ENCODE measurements at places on chromosomes 7 and 10.

DNA sequence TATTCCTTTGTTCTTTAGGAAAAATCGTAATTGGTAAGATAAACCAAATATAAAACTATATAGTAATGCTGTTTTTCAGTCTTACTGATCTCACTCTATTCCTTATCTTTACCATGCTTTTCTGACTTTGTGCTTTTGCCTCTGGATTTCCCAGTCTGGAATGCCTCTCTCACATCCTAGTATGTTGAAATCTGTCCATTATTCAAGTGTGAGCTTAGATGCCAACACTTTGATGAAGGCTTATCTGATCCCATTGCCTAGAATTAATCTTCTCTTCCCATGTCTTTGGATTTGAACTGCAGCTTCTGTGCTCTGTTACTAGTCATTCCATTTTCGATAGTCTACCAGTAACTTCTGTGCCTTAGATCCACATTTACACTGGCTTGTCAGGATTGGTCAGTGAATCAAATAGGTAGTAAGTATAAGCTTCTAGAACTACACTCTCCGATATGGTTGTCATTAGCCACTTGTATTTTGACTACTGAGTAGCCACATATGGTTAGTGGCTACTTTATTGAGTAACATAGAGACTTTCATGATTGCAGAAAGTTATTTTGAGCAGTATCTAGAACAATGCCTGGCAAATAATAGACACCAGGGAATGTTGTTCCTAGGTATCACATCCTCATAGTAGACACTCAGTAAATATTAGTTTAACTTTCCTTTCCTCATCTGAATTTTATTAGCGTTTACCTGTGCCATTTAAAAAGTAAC is 92.9 kb downstream of the BMPR1A start:
- DNase-seq: no peak

GRCh38 chr7:81170291-81170690 is 251.4 kb upstream of the SEMA3C start:
- no peak for DNase-seq

DNA sequence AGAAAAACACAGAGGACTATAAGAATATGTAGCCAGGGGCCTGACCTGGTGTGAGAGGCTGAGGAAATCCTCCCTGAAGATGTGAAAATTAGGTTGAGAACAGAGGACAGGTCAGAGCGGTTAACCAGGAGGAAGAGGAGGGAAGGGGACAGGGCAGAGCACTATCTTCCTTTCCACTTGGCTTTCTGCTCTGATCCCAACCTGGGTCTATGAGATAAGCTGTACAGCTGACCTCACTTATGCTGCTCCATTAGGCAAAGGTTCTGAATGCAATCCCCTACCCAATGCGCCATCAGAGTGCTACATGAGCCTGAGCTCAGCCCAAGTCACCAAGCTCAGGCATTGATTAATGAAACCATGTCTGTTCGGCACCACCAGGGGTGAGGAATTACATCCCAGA is 10.5 kb downstream of the LIPA start:
- no peak for DNase-seq

GRCh38 chr10:88120075-88120474 is 256.6 kb downstream of the PTEN start:
- DNase-seq: no peak

DNA sequence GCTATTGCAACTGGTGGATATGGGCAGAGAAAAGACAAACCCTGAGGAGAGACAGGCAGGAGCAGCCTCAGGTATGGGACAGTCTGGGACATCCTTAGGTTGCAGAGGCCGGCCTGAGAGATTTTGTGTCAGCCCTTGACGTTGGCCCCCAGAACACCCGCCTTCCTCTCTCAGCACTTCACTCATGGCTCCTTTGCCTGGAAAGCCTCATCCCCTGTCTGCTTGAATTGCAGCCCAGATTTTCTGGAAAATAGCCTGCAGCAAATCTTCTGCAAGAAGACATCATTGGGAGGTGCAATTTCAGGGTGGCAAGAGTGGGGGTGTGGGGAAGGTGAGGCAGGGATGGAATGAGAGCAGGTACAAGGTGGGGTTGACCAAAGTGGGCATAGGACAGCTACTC is 2.2 kb upstream of the FRMD4A start:
- DNase-seq: no peak

GRCh38 chr10:60573336-60573735 is 183.7 kb upstream of the ANK3 start:
- no peak for DNase-seq

- no peak for DNase-seq
These were observed at the start of gene CDH23 for GRCh38 chr10:71396711-71397295. TSS of gene CDH23 (plus strand) at chr10:71396920. CDS start at chr10:71439832, 42,912 bp downstream.

DNA sequence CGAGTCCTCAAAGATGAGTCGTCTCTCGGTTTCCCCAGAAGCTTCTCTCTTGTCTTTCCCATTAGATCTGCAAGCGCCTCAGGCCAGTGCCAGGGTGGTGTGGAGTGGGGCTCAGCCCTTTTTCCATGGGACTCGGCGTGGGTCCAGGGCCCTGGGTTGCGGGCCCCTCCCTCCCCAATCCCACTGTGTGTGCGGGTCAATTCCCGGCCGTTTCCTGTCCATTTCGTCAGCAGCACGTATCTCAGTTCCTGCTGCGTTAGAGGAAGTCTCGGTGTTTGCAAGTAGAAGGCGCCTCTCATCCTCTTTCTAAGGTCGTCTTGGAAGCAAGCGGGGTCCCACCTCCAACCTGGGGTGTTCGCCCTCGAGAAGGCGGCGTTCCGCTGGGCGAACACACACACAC is 25.1 kb upstream of the ADGRA1 start:
- DNase-seq: no peak

DNA sequence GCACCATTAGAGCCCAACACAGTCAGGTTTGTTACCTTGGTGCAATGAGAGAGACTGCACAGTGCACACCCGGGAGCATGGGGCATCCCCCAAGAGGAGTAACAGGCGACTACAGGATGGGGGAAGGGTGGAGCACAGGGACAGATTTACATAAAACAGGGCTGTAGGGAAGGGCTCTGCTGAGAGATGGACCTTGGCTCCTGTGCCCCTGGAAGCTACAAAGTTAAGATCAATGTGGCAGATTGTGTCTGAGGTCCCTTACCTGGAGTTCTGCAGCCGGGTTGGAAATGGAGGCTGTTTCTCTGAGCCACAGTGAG is 13.7 kb upstream of the SLC18A3 start:
- no peak for DNase-seq

DNA sequence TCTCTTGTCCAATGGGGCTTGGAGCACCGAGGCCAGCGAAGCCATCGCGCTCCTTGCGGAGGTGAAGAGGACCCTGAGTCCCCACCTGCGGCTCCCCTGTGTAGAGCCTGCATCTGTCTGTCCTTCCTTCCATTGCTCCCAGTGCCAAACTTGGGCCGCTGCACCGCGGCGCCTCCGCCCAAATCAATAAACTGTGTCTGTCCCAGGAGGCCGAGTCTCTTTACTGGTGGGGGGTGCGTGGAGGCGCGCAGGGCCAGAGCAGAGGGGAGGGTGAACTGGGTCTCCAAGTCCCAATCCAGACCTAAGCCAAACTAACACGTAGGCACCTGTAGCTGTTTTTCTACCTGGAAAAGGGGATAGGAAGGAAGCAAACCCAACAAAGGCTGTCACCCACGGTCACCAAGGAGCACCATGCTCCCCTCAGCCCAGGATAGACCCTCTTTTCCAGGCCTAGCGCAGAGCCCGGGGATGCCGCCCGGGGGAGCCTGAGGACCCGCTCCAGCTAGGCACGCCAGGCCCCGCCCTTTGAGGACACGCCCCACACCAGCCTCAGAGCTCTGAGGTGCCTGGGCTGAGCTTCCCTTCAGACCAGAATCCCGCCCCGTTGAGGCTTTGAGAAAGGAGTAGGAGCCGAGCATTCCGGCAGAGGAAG is 1.2 kb upstream of the CHAT start:
- DNase-seq: no peak

DNA sequence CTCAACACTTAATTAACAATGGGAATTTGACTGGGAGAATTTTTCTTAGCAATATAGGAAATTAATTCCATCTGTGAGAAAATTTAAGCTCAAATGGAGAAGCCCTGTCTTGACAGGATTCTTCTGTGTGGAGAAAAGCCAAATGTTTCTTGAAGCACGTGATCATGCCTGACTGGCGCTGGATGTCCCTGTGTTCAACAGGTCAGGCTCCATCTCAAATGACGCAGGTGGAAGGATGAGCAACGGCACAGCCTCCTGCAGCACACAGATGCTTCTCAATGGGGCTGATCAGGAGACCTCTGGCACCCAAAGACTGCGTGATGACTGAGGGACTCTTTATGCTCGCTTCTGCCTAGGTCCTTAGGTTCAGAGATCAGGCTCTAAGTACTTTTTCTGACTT is 143.8 kb downstream of the RSU1 start:
- DNase-seq: no peak

GRCh38 chr7:101113836-101114235 is 13.1 kb upstream of the SERPINE1 start:
- DNase-seq: no peak

DNA sequence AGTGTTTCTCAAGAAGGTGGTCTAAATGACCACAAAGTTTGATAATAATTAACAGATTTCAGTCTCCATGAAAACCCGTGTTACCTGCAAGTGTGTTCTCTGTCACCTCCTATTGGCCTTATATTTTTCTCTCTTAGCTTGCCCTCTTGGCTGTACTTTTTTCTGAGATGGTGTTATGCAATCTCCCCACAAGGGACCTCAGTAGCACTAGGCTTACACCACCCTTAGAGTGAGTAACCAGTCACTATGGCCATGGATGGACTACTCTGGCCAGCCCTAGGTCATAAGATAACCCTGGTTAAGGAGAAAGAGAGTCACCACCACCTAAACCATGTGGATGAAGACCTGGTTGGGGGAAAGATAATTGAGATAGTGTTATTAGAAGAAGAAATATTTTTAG is 76.8 kb downstream of the NPSR1 start:
- DNase-seq: no peak

- DNase-seq: no peak
These were observed 72.9 kb upstream of the NEBL start for GRCh38 chr10:20970044-20970443.

DNA sequence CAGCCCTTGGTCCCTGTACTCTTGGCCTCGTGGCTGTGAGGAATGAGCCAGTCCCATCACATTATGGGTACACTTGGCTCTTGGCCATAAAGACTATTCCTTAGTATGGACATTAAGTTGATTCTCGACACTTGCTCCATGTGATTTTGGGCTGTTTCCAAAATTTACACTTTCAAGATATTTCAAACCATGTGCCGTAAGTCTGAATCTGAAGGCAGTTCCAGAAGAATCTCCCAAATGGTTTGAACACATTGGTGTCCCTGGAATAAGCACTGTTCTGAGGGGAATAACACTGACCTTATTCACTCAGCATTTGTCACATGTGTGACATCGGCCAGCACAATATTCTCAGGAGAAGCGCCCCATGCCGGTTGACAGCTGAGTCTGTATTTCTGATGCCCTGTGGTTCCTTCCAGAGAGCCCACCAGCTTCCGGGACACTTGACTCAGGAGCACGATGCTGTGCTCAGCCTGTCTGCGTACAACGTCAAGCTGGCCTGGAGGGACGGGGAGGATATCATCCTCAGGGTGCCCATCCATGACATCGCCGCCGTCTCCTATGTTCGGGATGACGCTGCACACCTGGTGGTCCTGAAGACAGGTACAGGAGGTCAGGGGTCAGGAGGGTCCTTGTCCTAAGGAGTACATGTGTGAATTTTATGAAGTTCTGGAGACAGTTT is 24.6 kb downstream of the NACAD start:
- no peak for DNase-seq

DNA sequence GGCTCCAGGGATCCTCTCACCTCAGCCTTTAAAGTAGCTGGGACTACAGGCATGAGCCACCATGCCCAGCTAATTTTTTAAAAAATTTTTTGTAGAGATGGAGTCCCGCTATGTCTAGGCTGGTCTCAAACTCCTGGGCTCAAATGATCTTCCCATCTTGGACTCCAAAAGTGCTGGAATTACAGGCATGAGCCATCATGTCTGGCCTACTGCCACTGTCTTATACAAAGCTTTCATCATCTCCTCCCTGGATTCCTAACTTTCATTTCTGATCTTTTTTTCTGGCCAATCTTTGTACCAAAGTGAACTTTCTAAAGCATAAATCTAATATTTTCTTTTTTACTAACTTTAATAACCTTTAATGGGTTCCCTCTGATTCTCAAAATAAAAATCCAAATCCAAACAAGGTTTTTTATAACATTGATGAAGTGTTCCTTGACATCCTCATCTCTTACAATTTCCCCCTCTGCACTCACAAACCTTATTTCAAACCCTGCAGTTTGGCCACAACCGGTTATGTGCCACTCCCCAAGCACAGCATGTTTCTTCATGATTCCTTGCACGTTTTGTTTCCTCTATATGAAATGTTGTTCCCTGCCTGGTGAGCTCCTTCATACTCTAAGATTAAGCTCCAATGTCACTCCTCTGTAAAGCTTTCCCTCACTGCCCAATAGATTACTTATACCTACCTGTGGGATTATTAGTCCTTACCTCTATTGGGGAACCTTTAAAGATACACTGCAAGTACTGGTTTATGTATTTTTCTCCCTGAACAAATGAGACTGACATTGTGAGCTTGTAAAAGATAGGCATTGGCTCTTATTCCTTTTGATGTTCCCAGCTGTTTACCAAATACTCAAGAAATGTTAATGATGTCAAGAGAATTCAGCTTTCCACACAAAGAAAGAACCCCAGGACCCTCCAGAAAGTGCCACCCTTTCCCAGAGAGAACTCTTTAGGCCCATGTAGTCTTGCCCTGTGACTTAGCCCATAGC is 101.7 kb downstream of the HOXA1 start:
- DNase-seq: no peak

- no peak for DNase-seq
These were observed 125.6 kb downstream of the SEMA3A start for GRCh38 chr7:84069033-84069432.

DNA sequence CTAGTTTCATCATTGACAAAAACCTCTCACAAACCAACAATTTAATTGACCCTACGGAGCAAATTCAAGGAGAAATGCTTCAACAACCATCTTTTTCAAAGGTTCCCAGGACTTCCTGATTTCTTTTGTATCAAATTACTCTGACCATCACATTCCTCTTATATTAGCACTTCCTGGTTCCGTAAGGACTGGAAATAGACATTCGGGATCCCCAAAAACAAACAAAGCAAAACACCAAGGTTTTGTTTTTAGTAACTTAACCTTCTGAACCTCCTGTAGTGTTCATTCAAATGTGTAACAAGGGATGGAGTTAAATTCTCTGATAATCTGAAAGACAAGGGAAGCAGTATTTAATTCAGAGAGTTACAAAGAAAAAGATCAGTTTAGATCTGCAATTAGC is 387.6 kb upstream of the NRP1 start:
- no peak for DNase-seq

GRCh38 chr7:141452911-141453310 is 98.3 kb upstream of the AGK start:
- no peak for DNase-seq

Measured in T-helper 9 cell (primary cell).